ENCODE measurements at places on chromosomes 11 and 22. TPM values are rescaled to one million over a fixed set of nuclear protein-coding genes. Genes with fewer than 3 reads are reported as not detected.

Gene ACTN3
- total RNA-seq, result 0.13 TPM

Gene TUB
- total RNA-seq, result 4.3 TPM

Gene EHF
- total RNA-seq, result 0.51 TPM

Gene MOV10L1
- total RNA-seq, result 0.10 TPM

Gene CARD10
- total RNA-seq, result 43.1 TPM

Gene HEPN1
- total RNA-seq, result not detected

Gene BATF2
- 1.6 TPM for total RNA-seq

Gene APOBEC3B
- 15.6 TPM for total RNA-seq

Gene PGR
- total RNA-seq, result not detected

Gene OR5B21
- not detected for total RNA-seq

Gene DEUP1
- not detected for total RNA-seq

Gene CSF2RB
- total RNA-seq, result not detected

Gene DKK3
- 116 TPM for total RNA-seq

Gene ZDHHC24
- total RNA-seq, result 29.5 TPM

Gene UBQLN3
- not detected for total RNA-seq

Gene PAMR1
- total RNA-seq, result 0.13 TPM

Gene MS4A14
- not detected for total RNA-seq

Gene RRP7A
- 29.8 TPM for total RNA-seq

Gene ANKK1
- total RNA-seq, result 0.08 TPM

Gene TNNI2
- 0.46 TPM for total RNA-seq

Gene CECR2
- total RNA-seq, result 3.6 TPM

Gene CREB3L1
- 35.6 TPM for total RNA-seq

Data from Panc1 (cell line).